AG08395 (cell line): ENCODE measurements at places on chromosomes 11 and 22.
A peak's percentile ranks its signal among the peaks of the same experiment; 100 is the strongest.

DNA sequence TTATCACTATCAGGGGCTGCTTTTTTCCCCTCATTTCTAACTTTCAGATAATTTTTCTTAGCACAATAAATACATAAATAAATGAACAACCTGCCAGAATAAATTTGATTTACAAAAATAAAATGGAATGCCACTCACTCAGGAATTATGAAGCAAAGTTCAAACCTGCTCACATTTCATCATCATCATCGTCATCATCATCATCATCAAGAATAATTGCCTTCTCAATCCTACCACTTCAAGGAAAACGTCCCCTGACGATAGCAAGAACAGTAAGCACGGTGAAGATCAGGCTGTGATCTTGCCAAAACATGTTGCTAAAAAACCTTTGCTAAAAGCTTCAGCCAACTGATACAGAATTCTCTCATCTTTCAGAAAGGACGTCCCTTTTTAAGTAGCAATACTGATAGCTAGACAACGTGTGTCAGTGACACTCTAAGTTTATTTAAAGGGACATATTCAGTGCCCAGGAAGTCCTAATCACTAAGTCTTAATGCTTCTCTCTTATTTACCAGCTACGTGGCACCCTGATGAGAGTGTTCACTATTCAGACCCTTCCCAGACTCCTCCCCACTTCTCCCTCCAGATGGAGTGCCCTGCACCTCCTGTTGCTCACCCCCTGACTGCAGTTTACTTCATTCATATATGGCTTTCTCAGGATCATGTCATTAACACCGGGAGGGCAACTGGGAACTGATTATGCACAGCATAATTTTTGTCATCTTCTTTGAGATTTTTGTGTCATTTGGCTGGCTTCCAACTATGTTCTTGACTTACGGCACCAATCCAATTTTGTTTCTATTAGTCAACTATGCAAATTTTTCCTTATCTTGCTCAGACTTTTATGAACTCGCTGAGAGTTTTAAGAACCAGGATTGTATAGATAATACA is 200.1 kb upstream of the GUCY1A2 start:
- DNase-seq = no peak

- no peak for DNase-seq
Observed at GRCh38 chr22:42324566-42324965, 54.1 kb upstream of the TCF20 start.

GRCh38 chr11:75815345-75816168 is 547 bp downstream of the UVRAG start:
- DNase-seq = peak; percentile 41

DNA sequence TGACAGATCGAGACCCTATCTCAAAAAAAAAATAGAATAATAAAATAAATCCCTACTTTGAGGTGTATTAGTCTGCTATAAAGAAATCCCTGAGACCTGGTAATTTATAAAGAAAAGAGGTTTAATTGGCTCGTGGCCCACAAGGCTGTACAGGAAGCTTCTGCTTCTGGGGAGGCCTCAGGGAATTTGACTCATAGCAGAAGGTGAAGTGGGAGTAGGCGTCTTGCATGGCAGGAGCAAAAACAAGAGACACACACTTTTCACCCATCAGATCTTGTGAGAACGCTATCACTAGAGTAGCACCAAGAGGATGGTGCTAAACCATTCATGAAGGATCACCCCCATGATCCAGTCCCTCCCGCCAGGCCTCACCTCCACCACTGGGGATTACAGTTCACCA is 29.2 kb downstream of the CDPF1 start:
- DNase-seq = no peak

DNA sequence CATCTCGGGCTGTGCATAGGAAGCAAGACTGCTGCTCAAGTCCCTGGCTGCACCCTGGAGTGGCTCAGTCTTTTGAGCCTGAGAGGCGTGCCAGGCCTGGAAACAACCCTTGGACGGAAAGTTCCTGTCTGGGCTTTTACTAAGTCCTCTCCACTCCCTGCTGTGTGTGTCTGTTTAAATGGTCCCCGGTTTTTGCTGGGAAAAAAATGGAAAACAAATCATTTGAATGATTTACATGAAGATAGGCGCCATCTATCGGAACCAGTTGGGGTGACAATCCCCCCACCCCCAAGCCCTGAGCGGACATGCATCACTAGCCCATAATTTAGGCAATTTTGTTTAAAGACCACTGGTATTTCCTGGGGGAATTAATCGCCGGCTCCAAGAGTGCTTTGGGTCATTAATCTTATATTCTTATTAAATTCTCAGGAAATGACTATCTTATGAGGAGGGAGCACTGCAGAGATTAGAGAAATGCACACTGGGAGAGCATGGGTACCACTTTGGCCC is 2.7 kb upstream of the GAB2 start:
- DNase-seq = peak; percentile 60

DNA sequence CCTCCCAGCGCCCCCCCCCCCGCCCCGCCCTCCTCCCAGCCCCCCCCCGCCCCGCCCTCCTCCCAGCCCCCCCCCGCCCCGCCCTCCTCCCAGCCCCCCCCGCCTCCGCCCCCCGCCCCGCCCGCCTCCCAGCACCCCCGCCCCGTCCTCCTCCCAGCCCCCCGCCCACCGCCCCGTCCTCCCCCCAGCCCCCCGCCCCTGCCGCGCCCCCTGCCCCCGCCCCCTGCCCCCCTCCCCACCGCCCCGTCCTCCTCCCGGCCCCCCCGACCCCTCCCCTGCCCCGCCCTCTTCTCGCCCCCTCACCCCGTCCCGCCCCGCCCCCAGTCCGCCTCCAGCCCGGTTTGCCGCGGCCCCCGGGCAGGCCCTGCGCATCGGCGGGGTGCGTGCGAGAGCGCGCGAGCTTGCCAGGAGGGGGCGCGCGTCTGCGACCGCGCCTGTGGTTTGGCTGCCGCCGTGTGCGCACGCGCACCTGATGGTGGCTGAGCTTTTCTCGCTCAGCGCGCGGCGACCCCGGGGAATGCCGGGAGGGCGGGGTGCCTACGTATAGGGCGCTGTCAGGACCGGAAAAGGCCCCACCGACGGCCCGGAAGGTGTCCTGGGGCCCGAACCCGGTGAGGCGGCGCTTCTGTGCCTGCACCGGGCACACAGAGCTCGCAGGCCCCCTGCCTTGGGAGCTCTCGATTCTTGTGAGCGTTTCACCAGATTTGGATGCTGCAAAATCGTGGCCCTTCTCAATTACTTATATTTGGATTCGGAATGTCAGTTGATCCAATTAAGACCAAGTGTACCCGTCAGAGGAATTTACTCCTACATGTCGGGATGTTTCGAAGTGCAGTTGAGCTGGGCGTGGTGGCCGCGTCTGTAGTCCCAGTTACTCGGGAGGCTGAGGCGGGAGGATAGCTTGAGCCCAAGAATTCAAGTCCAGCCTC is 501 bp upstream of the TTLL12 start:
- peak; percentile 98 for DNase-seq

DNA sequence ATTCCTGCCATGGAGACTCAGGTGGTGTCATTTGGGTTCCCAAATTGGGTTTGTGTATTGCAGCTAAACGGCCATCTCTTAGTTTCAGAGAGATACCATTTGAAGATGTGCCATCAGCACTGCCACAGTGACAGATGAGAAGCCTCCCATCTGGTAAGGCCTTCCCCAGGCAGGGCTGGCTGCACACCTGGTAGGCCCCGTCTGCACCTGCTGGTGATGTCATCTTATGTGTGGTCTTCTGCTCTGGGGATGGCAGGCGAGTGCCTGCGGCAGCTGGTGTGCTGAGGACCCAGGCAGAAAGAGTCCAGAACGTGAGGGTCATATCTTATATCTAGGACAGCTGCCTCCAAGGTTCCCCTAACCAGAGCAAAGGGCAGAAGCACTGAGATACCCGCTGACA is 100.6 kb downstream of the CSNK2A3 start:
- DNase-seq = no peak

DNA sequence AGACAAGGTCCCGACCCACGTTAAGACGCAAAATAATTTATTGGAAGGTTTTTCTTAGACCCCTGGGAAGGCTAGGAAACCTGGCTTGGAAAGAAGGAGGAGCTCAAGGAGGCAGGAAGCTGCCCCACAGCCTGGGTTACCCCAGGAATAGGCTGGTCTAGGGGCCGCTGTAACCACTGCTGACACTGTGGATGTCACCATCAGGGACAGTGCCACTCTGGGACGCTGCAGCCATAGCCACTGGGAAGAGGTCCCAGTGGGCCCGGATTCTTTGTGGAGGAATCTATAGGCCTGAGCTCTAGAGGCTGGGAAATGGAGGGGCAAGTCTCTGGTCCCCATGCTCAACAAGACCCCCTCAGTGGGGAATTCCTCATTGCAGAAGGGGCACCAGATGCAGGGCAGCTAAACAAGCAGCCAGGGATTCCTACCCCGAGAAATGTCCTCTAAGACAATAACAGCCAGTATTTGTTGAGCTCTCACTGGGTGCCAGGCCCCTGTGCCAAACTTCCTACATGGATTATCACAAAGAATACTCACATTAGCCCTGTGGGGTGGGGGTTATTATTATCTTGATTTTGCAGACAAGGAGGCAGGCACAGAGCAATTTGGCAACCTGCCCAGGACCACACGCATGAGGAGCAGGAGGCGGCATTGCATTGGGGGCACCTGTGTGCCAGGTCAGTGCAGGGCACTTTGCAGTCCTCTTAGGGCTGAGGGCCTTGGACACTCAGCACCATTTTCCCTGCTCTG is 19.5 kb upstream of the CHKA start:
- DNase-seq = no peak

- DNase-seq = no peak
Observed at GRCh38 chr11:59841514-59841913, 3.8 kb downstream of the CBLIF start.

- DNase-seq = no peak
Observed at GRCh38 chr11:62151737-62152102, 27.9 kb downstream of the INCENP start.

GRCh38 chr11:72303179-72303578 is 59.2 kb upstream of the PHOX2A start:
- no peak for DNase-seq

- DNase-seq = no peak
Observed at GRCh38 chr11:73508243-73509176, 89.4 kb downstream of the FAM168A start.

- DNase-seq = no peak
Observed at GRCh38 chr11:11409901-11410300, 56.9 kb upstream of the CSNK2A3 start.

DNA sequence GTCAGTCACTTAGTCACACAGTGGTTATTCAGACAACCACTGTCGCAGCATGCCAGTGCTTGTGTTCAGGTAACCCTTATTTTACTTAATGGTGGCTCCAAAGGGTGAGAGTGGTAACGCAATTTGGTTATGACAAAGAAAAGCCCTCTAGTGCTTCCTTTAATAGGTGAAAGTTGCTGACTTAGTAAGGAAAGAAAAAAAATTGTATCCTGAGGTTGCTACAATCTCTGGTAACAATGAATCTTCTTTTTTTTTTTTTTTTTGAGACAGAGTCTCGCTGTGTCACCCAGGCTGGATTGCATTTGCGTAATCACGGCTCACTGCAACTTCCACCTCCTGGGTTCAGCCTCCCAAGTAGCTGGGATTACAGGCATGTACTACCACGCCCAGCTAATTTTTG is 64.5 kb downstream of the C11orf91 start:
- no peak for DNase-seq

DNA sequence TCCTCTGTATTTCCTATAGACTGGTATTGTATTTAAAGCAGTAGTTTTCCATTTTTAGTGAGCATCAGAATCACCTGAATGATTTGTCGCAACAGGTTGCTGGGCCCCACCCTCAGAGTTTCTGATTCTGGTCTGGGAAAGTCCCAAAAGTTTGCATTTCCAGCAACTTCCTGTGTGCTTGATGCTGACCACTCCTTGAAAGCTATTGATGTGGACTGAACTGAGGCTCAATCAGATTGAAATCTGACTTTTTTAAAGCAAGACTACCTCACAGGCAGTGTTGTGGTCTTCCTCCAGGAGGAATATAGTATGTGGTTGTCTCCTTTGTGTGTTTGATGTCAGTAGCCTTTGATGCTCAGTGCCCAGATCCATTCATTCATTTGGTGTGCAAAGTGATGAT is 17.2 kb upstream of the MPZL2 start:
- DNase-seq = no peak

DNA sequence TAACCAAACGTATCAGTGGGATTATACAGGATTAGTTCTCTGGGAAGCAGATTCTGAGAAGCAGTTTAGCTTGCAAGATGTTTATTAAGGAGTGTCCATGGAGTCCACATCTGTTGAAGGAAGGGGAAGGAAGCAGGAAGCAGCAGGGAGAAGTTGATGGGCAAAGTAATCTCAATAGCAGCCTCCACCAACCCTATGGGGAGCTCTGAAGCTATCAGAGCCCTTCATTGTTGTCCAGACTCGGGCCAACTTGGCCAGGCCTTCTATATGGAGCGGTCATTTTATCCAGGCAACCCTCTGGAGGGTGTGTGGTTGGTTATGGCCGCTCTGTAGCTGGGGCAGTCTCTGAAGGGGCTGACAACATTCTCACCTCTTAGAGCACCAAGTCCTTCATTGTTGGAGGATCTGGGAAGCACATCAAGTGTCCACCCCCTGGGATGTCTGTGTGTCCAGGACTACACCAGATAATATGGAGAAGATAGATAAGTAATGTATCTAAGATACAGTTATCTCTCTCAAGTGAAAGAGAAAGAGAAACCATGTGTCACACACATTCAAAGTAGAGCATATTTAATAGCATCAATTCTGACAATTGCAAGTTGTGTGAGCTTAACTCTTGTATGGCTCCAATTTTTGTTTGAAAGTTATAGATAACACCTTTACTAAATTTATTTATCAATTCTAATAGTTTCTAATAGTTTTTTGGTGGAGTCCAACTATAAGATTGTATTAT is 101.7 kb upstream of the TRIM77 start:
- DNase-seq = no peak

DNA sequence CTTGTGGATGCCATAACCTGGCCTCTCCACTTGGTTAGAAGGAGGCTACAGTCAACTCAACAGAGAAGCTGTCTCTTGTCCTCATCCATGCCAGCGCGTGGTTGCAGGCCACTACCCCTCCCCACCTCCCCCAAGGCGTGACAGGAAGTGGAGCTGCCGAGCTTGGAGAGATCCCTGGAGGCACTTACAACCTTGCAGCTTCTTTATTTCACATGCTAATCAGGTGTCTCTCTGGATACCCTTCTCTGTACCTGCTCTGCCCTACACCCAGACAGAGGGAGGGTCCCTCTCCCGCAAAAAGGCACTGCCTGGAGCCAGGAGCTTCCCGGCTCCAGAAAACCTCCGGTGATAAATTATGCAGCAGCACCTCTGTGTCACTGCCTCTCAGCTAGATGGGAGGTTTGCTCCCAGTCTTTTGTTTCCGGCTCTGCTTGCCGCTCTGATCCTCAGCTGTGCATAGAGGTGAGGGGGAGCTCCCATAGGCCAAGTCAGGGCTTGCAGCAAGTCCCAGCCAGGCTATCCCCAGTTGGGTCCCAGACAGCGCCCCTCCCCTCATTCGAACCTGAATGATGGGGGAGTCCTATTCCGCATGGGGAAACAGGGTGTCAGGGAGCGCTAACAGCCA is 5.7 kb downstream of the LRP4 start:
- DNase-seq = no peak

DNA sequence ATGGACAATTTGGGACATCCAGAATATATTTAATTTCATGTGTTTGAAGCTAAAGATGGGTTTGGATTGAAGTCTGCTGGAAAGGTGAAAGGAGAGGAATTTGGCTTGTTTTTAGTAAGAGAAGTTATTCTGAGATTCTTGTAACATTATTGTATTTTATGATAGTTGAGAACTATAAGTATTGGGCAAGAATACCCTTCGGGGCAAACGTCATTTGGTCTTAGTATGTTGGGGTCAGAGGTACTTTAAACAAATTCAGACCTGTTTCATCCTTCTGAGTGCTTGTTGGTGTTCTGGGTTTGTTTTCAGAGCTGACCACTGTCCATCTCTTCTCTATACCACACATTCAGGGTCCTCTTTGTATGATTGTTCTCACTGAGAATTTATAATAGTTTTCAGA is 19.5 kb downstream of the PANX1 start:
- DNase-seq = no peak
